Activated CD4-positive, alpha-beta T cell treated with anti-CD3 and anti-CD28 coated beads, Interleukin-10, Interleukin-2, amounts not matched to agents 100 ng/mL and 50 ng/mL, durations not matched to agents 16 hours and 8 hours (primary cell): ENCODE measurements at places on chromosomes 2 and 18.
A peak's percentile ranks its signal among the peaks of the same experiment; 100 is the strongest.

DNA sequence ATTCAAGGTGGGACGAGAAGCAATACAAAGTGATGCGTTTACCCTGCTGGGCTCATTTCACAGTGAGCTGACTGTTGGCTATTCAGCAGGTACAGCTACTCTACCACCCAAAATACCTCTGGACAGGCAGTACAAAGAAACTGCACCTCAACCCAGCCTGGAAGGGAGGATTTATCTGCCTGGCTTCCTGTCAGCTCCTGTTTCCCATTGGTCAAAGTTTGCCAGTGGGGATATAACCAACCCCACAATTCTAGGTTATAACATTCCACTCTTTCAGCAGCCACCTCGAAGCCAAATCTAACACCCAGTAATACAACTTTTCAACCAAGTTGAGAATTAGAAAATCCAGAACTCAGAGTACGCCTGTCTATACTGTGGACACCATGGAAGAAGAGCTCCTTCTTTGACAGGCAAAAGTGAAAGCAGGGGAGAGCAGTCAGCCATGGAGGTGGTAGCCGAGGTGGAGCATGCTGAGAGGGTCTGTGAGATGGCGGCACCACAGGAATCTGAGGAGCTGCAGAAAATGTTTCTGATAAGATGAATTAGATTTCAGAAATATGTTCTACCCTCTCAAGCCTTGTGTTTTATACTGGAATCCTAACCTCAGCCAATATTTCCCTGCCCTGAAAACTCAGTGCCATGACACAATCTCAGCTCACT is 10.8 kb downstream of the DUSP19 start:
- DNase-seq, result no peak

- DNase-seq, result no peak
These were observed 77.4 kb downstream of the PTGR3 start for GRCh38 chr18:75131381-75132000.

DNA sequence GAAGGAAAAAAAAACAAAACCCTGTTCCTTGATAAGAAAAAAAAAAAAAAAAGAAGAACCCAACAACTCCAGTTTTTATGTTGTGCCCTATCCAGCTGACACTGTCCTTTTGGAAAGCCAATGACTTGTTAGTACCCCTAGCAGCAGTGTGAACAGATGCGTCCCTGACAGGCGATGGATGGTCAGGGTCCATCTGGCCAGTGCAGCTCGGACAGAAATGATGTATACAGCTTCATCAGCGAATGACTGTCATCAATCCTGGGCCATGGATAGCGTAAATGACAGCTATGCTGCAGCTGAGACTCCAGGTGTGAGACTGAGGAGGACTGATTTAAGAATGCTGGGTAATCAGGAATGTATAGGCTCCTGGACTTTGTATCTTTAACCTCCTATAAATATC is 318.8 kb upstream of the FIGN start:
- DNase-seq, result no peak

- DNase-seq, result no peak
These were observed 410.7 kb upstream of the TNP1 start for GRCh38 chr2:217270485-217271121.

DNA sequence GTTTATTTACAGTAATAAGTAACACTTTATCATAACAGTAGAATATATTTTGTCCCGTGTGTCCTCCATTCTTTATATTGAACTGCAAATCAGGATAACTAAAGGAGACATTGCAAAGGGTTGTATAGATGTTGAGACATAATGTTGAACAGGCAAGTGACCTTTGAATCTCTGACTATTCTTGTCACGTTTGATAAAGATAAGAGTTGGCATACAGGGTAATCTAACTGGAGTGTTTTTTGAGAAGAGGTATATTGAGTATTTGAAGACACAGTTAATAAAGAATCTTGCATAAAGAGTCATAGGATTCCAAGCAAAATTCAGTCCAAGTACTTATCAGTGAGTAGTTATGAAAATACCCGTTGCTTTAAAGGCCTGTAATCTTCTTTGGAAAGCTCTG is 21.7 kb downstream of the CCDC195 start:
- no peak for DNase-seq

DNA sequence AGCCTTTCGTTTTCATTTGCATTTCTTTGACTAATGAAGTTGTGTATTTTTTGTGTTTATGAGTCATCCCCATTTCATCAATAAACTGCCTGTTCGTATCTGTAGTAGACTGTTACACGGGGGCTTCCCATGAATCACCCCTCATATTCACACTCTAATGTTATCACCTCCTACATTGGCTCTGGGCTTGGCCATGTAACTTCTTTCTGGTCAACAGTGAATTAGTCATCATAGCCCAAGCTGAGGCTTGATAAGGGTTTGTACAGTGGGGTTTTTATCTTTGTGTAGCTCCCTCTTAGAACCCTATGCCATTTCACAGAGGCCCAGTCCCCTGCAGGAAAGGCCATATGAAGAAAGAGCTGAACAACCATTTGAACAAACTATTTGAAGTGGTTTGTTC is 151.0 kb downstream of the CCBE1 start:
- no peak for DNase-seq

DNA sequence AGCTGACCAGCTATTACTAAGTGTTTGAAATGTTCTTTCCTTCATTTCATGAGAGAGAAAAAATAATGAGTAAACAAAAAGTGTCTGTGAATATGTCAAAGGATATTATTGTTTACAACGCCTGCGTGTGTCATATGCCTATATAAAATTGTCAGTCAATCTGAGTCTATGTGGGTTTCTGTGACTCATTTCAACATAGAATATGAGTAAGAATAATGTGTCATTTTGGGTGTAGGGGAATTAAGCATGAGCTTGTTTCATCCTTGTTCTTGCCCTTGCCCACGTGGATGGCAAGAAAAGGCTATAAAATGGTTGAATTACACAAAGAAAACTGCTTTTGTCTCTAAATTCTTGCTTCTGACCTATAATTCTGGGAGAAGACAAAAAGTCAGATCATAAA is 466.0 kb downstream of the PTH2R start:
- DNase-seq, result peak; percentile 41

GRCh38 chr2:152581360-152581759 is 135.9 kb downstream of the PRPF40A start:
- DNase-seq, result no peak

GRCh38 chr2:74843433-74843832 is 9.5 kb downstream of the HK2 start:
- DNase-seq, result no peak

DNA sequence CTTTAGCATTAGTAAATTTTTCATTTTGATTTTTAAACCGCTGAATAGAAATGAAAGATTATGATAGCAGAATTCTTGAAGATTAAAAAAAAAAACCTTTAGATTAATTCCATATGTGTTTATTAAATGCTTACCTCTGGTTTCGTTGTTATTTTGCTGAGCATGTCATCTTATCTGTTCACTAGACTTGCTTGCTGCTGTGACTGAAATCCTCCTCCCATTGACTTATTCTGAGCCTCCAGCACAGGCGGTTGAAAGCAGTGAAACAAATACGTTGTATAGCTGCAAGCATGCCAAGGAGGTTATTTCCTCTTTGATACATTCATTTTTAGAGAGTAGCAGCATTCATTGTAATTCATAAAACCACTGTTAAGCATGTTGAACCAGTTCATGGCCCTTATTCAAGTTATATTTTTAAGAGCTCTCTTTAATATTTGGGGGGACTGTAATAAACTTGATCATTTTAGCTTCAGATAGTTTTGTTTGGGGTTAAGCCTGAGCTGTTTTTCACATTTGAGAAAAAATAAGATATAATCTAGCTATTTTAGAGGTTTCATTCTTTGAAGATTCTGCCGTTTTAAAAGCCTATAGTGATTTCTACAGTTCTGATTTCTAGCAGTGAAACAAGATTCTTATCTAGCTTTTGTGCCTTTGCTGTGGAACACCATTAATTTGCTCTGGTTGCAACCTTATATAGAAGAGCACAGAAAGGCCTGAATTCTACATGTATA is at the start of gene HTR2B:
Gene HTR2B, minus strand, starts transcription at position 205 of the 731 bp plus-strand sequence. CDS start 1,278 bp downstream, outside the sequence.
- peak; percentile 73 for DNase-seq

DNA sequence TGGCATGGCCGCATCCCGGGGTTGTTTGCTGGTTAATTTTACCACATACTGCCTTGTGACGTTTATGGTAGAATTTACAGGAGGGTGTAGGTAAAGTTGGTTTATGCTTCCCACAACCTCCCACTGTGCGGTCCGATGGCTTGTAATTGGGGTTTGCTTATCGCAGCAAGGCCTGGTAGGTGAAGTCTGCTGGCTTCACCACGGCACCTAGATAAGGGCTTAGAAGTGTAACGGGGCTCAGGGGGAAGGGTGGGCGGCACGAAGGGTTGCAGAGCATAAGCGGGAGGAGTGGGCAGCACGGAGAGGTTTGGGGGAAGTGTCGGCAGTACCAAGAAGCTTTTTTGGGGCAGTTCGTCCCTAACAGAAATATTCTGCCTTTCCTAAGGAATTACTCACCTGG is 39.0 kb upstream of the TMEM131 start:
- DNase-seq, result no peak

DNA sequence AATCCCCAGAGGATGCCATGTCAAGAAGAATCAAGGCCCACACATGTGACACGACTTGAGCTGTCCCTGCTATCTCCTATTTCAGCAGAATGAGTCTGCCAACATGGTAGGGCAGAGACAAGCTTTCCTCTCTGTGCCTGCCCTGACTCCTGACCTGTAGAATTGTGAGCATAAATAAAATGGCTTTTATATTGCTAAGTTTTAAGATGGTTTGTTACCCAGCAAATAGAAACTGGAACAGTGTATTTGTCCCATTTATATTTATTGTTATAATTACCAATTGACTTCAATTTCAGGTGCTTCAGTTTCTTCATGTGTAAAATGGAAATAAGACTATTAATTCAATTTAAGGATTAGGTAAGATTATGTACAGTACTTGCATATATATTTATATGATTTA is 90.5 kb downstream of the ASB1 start:
- no peak for DNase-seq

DNA sequence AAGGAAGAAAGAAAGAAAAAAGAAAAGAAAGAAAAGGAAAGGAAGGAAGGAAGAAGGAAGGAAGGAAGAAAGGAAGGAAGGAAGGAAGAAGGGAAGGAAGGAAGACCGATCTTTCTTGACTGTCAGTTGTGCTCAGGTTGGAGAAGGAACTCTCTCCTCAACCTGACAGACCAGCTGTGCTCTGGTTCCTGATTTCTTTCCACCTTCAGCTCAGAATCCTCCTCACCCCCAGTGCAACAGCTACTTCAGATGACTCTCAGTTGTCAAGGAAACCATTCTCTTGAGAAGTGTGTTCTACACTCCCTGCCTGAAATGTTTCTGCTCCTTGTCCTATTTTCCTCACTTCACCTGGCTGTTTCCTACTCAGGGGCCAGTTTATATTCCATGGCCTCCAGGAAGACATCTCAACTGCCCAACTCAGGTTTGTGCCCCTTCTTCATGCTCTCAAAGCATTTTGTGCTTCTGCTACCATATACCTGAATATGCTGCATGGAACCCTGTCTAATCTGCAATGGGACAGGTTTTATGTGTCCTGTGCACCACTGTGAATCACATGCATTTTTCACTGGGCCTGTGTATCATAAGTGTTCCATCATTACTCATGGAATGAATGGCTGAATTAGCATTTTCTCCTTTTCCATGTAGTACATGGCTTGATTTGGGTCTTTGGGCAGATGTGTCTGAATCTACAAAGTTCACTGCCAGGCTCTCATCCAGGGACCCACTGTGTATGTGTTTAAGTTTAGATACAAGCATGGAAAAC is 32.8 kb upstream of the DOCK10 start:
- DNase-seq, result no peak

DNA sequence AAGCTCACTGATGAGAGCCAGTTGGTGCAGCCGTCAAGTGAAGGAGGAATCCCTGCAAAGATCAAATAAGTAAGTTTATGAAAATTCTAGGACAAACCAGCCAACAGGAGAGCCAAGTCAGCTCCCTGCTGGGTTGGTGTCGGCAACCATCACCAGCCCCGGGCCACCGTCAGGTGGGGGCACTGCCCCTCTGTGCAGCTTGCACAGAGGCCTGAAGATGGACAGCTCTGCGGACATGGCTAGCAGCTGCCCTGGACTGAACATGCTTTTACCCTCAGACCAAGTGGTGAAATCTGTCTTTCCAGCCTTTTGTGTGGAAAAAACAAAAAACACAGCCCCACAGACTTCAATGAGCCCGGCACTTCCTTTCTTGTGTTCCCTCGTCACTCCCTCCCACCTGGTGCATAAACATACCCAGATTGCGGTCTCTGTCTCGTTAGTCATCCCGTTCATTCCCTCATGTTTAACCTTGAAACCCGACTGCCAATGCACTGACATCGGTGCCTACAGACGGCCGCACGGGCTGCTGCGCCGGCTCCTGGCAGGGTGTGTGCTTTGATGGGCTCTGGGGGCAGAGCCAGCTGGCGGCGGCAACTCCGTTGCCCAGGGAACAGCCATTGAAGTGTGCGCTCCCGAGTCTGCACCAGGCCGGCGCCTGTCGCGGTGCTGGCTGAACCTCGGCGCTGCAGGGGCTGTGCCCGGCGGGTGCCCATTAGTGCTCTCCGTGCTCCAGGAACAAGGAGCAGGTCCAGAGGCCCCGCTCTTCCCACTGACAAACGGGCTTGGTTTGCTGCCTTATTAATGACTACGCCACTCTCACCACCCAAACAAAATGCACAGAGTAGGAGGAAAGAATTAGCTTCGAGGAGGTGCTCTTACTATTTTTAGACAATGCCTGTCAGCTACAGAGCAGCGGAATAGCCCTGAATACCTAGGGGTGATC is 95.3 kb downstream of the EIPR1 start:
- no peak for DNase-seq

- no peak for DNase-seq
These were observed 204.6 kb downstream of the CTNNA2 start for GRCh38 chr2:79717364-79718007.

GRCh38 chr2:108905176-108905575 is 83.8 kb downstream of the EDAR start:
- DNase-seq, result no peak

GRCh38 chr2:237624565-237624964 is 2.8 kb upstream of the LRRFIP1 start:
- no peak for DNase-seq

- DNase-seq, result peak; percentile 4
These were observed 635 bp downstream of the SETBP1 start for GRCh38 chr18:44681076-44681970.

GRCh38 chr2:200203381-200203827 is 103.1 kb upstream of the SPATS2L start:
- no peak for DNase-seq

DNA sequence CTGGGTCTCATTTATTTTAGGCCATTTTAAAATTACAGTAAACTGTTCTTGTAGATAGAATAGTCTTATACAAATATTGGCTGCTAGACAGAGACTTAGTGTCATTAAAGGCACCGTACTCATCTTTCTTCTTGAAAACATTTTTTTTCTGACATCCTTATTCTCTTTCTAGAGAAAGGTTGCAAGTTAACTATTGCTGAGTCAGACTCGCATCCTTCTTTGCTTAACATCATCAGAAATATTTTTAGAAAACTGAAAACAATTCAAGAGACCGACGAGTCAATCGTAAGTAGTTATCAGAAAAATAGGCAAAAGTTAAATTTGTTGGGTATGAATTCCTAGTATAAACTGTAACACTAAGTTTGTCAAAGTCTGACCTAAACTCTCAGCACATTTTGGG is 72.2 kb downstream of the HNMT start:
- DNase-seq, result no peak

GRCh38 chr18:55343396-55344073 is 244.5 kb downstream of the TCF4 start:
- DNase-seq, result no peak

- no peak for DNase-seq
These were observed 11.2 kb downstream of the STK25 start for GRCh38 chr2:241496904-241497877.

- DNase-seq, result no peak
These were observed 252.0 kb upstream of the MYT1L start for GRCh38 chr2:2582998-2583545.
